ENCODE measurements at places on chromosomes 7 and 10. TPM values are rescaled to one million over a fixed set of nuclear protein-coding genes. Genes with fewer than 3 reads are reported as not detected.

GIMAP5 gene
- polyA plus RNA-seq, result 8.7 TPM

AMPH gene
- 71.5 TPM for polyA plus RNA-seq

TFEC gene
- polyA plus RNA-seq, result not detected

CLCN1 gene
- not detected for polyA plus RNA-seq

TRIM24 gene
- 24.1 TPM for polyA plus RNA-seq

TMEM120A gene
- 38.3 TPM for polyA plus RNA-seq

PTF1A gene
- not detected for polyA plus RNA-seq

UCMA gene
- not detected for polyA plus RNA-seq
